ENCODE measurements at places on chromosomes 7 and 10.

- no peak for DNase-seq
Observed at GRCh38 chr7:96591159-96591899, 118.3 kb downstream of the SEM1 start.

- DNase-seq, result no peak
Observed at GRCh38 chr10:32790483-32790882, 167.5 kb downstream of the ITGB1 start.

GRCh38 chr10:116080553-116080952 is 192.5 kb downstream of the GFRA1 start:
- no peak for DNase-seq

DNA sequence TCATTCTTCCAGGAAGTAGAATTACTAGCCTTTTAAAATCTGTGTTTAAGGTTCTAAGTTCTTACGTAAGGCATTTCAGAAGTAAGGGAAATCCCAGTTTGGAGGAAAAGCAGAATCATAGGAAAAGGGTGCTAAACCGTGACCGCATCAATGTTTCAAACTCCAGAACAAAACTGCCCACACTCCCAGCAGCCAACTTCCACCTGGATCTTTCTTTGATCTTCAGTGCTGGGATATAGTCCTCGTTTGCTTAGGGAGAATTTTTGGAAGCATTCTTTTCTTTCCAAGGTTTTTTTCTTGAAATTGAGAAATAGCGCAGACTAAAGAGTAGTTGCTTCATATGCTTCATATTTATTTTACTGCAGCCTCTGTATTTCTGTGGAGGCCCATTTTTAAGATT is 8.9 kb downstream of the PROSER2 start:
- no peak for DNase-seq

DNA sequence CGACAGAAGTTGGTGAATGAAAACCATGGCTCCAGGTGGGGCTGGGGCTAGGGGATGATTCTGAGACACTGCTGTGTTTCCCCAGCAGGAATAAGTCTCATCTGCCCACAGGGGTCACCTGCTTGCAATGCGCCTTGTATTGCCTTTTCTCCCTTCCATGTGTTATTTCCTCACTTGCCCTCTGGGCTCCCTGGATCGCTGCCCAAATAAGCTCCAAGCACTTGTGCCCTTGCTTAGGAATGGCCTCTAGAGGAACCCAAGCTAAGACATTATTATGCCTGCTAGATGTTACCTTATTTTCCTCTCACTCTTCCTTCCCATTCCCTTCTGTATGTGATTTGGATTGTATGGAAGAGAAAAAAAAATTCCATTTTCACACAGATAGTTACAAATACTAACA is 24.8 kb upstream of the PLPP4 start:
- no peak for DNase-seq

DNA sequence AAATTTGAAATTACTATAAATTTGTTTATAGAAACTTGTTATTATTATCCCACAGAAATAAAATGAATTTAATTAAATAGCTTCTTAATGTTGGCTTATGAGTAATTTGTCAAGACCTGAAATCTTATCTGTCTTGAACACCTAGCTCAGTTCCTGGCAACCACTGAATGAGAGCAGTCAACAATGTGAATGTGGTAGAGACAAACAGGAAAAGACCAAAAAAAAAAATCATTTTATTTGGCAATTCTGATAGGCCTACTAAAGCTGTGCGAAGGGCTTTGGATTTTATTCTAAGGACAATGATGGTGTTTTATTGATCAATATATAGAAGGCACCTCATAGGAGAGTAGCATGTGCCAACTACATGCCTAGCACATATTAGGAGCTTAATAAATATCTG is 127.8 kb upstream of the RSU1 start:
- no peak for DNase-seq

- no peak for DNase-seq
Observed at GRCh38 chr7:151537818-151538561, 18.3 kb upstream of the RHEB start.

- no peak for DNase-seq
Observed at GRCh38 chr7:84638339-84638697, 443.7 kb upstream of the SEMA3A start.

DNA sequence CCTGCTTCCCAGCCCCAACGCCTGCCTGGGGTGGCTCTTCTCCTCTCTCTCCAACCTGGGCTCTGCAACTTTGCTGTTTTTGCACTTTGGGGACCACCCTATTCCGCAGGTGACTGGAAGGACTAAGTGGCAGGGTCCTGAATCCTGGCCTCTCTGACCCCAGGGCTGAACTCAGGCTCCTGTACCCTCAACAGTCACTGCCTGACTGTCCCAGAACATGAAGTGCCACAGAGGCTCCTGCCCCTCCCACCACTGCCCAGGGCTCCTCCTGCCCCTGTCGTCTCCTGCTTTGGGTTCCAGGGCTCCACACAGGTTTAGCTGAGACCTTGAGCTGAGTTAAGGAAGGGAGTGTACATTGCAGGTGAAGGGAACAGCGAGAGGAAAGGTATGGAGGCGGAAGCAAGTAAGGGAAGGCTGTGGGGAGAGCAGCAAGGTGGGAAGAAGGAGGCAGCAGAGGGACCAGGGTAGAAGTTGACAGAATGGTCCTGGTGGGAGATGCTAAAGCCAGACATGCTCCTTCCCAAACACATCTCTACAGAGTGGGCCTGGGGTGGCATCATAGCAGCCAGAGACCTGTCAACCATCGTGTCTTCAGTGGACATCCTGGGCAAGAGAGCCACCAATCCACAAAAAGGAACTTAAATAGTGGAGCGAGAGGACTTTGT is 5.7 kb upstream of the GRID1 start:
- DNase-seq, result no peak

DNA sequence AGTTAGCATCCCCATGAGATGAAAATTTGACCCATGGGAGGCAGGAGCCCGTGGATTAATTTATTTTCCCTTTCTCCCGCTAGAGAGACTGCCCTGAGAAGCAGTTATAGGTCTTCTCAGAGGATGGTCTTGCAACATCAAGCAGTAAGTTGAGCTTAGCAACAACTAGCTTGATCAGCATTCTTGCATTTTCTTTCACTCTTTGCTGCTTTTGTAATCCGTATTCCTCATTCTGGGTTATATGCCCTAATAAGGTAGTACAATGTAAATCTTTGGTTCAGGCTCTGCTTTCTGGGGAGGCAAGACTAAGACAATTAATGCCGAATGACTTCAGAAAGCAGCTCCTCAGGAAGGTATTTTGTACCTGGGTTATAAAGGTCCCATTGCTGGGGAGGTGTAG is 146.8 kb downstream of the FZD1 start:
- DNase-seq, result no peak

- no peak for DNase-seq
Observed at GRCh38 chr7:114432703-114433102, 18.1 kb downstream of the FOXP2 start.

- no peak for DNase-seq
Observed at GRCh38 chr7:105224884-105225651, 163.7 kb downstream of the SRPK2 start.

DNA sequence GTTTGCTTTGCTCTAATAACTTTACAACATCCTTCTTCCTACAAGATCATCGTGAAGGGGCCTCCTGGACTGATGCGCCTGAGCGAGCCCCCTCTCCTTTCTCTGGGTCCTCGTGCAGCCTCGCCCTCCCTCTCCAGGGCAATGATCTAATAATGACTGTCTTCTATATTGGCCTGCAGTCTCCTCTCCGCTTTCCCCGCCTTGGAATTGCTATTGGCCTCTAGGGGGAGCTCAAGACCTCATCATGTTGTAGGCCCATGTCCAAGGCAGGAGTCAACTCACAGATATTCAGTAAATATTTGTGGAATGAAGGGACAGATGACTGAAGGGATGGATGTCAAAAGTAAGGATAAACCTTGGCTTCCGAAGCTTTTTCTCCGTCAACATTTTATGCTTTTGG is 1180.3 kb downstream of the TYW1 start:
- no peak for DNase-seq

DNA sequence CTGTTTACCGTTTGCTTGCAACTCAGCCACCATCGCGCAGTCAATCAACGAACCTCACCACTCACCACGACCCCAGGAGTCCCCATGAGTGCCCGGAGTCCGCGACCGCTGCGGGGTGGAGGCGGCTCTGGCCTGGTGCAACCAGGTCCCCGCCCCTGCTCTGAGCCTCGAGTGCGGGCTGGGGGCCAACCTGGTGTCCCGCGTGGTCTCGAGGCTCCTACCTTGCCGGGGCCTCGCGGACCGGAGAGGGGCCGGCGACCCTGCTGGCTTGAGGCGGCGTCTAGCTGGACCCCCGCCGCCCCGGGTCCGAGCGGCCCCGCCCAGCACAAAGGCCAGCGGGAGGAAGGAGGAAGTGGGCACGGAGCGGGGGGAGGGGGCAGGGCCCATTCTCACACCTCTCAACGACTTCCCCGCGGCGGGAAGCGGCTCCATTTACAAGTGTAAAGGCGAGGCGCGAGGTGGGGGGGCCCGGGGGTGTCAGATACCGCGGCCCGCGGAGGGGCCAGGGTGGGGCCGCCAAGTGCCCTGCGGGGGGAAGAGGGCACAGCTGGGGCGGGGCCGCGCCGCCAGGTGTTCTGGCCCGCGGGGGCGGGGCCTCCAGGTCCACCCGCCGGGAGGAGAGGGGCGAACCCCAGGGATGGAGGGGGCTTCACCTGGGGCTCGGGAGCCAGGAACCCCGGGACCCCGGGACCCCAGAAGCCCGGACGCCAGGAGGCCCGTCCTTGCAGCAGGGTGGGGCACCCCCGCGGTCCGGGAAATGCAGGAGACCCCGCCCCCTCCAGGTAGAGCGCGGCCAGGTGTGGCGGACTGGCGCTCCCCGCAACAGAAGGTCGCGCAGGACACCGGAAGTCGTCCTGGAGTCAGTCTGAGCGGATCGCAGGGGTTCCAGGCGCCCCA is 8.6 kb downstream of the CTBP2 start:
- DNase-seq, result no peak

GRCh38 chr10:106931159-106931852 is 233.2 kb downstream of the SORCS1 start:
- no peak for DNase-seq

DNA sequence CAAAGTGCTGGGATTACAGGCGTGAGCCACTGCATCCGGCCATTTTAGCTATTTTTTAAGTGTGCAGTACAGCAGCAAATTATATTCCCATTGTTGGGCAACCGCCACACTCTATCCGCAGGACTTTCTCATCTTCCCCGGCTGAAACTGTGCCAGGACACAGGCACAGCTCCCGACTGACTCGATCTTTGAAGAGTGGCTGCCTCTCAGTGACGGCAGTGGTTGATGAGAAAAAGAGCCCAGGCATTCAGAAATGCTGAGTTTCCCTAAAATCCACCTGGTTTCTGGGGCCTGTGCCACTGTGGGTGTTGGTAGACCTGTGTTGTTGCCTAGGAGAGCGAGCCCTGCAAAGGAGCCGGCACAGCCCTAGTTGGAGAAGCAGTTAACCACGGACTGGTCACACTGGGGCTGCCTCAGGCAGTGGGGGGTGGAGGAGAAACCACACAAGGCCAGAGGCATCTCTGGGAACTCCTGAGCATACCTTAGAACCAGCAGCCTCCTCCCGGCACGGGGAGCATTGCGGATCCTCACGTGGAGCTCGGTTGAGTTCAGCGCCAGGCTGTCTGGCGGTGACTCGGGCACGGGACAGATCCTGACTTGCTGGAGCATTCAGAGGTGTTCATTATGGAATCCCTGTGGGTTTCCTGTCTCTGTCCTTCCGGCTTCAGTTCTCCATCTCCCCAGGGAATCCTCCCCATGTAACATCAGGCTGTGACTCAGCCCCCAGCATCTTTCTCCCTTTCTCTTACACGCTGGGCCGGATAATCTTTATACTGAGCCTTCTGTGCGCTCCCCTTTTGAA is 16.2 kb downstream of the PFKFB3 start:
- no peak for DNase-seq

DNA sequence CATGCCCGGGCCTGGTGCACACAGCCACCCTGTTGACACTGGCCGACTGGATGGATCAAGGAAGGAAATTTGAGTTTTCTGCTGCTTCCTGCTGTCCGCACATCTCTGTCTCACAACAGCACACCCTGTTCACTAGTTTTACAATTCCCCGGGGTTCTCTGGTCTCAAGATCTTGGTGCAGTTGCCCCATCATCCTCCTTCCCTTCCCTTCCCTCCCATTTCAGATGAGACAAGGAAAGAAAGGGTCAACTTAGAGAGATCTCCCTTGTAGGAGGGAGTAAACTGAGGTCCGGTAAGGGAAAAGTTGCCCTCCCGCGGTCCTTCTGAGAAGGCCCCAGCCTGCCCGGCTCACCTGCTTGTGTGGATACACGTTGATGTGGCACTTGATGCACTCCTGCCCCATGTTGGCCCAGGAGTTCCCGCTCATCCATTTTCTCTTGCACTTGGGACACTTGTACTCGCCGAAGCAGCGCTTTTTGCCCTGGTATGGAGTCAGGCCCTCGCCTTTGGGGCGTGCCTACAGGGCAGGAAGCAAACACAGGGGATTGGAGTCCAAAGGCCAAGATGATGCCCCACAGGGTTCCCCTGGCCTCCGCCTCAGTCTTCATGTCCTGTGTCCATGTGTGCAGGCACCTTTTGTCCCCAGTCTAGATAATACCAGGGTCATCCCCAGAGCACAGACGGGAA is 46.8 kb downstream of the PPIF start:
- no peak for DNase-seq

- no peak for DNase-seq
Observed at GRCh38 chr7:13117103-13117502, 429.7 kb downstream of the ARL4A start.

- DNase-seq, result no peak
Observed at GRCh38 chr10:80204677-80205476, 460 bp downstream of the ANXA11 start.

GRCh38 chr7:91843831-91844230 is 36.7 kb downstream of the MTERF1 start:
- no peak for DNase-seq

- DNase-seq, result no peak
Observed at GRCh38 chr10:104059364-104059763, 26.3 kb downstream of the COL17A1 start.

- no peak for DNase-seq
Observed at GRCh38 chr7:16774986-16775385, 21.4 kb downstream of the TSPAN13 start.

DNA sequence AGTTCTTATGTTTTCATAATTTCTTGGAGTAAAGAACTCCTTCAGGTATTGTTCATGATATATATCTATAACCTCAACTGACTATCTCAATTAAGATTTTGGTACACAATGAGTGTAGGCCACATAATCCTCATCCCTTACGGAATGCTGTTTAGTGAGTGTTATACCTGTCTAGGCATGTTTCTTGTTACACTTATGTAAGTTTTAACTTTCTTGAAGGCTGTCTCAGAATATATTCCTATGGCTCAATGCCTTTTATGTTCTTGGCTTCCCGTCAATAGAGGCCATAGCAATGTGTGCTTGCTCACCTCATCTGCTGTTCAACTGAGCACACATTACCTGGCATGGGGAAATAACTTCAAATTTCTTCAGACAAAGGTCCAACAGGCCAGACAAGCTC is 185.1 kb downstream of the CTTNBP2 start:
- no peak for DNase-seq

DNA sequence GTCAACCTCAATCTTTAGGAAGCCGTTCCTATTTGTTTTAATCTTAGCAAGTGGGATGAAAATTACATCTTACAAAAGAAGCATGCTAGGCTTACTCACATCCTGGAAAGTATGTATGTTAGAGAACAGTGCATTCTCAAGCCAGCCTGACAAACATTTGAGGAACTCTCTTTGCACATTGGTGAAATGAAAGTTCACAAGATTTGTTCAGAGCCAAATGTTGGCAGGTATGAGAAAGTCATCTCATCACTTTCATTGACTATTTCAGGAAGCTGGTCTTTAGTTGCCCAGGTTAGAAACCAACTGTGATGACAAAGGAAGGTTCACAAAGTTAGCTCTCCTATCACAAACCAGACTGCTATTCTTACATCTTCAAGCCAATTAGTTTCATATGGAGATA is 57.1 kb downstream of the ABCB1 start:
- no peak for DNase-seq

Data from cerebellar nuclear complex (tissue), 1 donor.